ENCODE measurements at places on chromosomes 3 and 15.

GRCh38 chr3:107116251-107116650 is 261.0 kb upstream of the CCDC54 start:
- DNase-seq: no peak

DNA sequence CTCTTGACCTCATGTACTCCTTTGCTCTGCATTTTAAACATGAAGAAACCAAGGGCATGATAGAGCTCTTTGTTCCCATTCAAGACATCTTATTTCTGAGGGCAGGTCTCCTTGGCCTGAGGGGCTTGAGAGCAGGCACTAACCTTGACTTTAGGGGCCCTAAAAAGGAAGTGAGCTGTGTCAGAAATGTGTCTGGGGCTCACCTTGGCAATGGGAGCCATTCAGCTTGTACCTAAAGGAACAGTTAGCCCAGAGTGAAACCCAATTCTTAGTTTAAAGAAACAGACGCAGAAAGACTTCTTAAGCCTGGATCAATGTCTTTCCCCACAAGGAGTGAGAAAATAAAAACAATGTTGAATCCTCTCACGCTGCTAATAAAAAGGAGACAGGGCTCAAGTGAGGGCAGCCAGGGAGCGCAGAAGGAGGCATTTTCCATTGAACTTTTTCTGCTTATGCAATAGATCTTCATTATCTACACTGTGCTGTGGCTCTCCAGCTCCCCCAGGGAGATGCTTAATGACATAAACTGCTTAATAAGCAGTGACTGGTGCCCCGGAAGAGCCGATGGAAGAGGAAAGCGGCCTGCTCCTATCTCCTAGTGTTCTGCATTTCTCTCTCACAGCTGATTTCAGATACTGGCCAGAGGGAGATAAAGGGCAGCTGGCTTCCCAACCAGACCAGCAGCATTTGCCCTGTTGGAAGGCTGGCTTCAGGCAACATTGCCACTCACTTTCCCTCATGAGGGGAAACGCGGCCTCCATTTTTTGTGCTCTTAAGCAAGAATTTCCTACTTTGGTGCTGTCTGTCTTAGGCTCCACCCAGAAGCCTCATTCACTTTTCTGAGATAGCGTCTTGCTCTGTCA is 152.0 kb downstream of the OPA1 start:
- peak; percentile 20 for DNase-seq

DNA sequence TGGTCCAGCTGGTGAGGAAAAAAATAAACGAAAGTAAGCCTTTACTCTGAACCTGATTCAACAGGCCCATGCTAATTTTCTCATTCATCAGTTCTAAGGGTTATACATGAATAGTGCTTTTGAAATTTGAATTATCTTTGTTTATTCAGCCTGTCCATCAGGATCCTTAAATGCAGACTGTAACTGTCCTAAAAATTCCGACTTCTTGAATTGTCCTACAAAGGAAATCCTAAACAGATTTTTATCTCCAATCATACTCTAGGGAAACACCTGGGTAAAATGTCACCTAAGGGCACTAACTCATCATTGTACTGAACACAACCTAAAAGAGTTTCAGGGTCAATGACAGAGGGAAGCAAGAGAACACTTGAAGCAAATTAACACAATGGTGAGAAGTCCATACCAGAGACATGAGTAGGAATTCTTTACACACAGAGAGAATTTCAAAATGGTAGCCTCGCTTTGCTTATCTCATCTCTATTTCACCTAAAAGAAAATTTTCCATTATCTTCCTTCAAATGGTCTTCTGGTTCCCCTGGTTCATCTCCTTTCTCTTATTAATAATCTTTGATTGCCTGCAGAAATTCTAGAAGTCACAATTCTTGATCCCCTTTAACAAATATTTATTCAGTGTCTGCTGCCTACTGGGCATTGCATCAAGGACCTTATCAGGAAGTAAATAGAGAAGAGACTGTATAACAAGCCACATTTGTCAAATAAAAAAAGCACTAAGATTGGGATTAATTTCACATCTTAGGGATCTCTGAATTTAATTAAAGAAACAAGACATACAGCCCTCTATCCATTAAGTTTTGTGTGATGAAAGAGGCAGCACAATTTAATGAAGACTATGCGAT is 182.7 kb downstream of the MEIS2 start:
- DNase-seq: no peak

- DNase-seq: no peak
Observed at GRCh38 chr3:99882436-99883137, 64.9 kb downstream of the CMSS1 start.

DNA sequence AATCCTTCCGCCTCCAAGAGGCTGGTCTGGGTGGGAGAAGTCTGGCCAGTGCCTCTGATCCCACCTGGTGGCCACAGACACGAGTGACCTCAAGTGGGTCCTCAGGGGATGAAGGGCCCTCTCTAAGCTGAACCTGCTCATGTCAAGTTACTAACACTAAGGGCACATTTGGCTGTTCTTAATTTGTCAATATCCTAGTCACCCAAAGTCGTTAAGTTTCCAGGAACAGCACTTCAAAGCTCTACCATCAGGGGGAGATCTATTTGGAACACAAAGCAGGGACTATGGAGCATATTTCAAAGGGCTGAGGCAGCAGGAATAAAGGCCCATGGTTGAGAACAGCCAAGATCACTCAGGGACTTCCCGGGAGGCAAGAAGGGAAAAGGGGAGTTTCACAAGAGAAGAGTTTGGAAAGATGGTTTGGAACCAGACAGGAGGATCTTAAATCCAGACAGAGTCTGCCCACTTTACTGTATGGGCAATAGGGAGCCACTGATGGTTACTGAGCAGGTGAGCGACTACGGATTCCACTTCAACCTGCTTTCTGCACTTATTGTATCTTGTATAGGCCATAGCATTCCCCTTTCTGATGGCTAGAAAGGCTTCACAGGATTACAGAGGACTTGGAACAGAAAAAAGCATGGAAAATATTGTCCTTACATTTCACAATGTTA is 13.7 kb downstream of the OXTR start:
- peak; percentile 21 for DNase-seq

- peak; percentile 70 for DNase-seq
Observed at GRCh38 chr3:56988458-56989168, 71.9 kb upstream of the SPATA12 start.

- DNase-seq: no peak
Observed at GRCh38 chr15:83890587-83890986, 236.7 kb downstream of the ADAMTSL3 start.

DNA sequence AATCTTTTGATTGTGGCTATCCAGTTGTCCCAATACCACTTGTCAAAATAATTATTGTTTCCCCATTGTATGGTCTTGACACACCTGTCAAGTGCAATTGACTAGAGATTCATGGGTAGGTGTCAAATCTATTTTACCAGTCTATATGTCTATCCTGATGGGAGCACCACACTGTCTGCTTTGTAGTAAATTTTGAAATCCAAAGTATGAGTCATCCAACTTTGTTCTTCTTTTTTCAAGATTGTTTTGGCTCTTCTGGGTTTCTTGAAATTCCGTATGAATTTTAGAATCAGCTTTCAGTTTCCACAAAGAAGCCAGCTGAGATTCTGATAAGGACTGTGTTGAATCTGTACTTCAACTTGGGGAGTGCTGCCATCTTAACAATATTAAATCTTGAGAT is 71.9 kb downstream of the CSNK1G1 start:
- DNase-seq: peak; percentile 88

DNA sequence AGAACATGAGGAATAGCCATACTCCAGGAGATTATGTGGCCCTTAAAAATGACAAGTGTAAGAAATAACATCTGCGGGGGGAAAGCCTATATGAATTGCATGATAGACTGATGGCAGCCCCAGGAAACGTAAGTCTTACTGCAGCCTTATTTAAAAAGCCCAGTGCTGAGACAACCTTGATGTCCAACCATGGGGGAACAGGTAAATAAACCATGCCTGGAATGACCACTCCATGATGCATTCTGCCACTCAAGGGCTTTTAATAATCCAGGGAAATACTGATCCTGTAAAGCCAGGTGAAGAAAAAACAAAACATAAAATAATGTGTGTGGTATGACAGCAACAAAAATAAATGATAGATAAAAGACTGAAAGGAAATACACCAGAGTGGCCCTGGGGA is 46.5 kb upstream of the GRIP2 start:
- DNase-seq: no peak

DNA sequence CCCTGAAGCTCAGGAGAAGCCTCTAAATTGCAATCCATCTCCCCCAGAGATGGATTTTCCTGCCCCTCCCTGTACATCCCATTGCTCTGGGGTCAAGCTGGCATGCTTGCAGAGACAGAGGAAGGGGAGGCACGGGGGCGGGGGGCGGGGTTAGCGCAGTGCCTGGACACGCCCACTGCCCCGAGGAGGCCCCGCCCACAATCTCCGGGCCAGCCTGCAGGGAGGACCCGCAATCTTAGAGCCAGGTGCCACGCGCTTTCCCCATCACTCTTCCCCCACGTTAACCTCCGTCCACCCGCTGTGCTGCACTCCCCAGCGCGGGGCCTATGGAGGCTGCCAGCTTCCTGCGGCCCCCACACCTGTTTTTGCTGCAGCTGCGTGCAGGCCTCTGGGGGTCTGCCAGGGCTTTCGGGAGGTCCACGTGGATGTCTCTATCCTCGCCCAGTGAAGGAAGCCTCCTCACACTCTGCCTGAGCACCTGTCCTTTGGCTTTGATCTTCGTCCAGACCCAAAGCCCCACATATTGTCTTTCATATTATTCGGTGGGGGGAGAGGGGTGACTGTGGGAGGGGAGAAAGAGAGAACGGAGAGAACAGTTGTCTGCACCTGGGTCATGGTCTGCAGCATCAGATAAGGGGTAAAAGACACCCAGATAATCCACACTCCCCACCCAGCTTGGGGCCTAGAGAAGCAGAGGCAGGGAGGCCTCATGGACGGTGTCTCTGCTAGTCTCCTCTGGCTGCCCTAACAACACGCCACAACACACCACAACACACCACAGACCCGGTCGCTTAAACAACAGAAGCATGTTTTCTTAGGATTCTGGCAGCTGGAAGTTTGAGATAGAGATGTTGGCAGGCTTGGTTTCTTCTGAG is 118.0 kb upstream of the MEF2A start:
- DNase-seq: peak; percentile 8

- no peak for DNase-seq
Observed at GRCh38 chr15:87196498-87196897, 1060.0 kb downstream of the NTRK3 start.

DNA sequence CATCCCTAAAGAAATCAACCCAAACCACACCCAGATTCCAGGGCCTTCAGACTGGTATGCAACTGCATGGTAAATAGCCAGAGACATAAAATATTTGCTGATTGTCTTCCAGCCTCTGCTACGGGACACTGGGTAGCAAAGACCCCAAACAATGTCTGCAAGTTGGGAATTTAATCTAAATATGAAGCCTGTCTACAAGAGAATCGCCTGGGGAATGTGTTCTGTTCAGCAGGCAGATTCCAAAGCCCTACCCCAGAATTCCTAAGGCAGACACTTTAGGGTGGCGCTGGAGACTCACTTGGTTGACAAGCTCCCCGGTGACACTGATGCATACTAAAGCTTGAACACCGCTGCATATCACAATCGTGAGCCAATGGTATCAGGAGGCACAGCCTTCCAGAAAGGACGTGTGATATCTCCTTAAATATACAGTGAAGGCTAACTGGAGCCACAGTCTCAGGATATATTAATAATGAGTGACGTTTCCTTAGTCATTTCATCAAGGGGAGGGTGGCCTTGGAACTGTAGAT is 684.1 kb downstream of the NTRK3 start:
- DNase-seq: no peak

DNA sequence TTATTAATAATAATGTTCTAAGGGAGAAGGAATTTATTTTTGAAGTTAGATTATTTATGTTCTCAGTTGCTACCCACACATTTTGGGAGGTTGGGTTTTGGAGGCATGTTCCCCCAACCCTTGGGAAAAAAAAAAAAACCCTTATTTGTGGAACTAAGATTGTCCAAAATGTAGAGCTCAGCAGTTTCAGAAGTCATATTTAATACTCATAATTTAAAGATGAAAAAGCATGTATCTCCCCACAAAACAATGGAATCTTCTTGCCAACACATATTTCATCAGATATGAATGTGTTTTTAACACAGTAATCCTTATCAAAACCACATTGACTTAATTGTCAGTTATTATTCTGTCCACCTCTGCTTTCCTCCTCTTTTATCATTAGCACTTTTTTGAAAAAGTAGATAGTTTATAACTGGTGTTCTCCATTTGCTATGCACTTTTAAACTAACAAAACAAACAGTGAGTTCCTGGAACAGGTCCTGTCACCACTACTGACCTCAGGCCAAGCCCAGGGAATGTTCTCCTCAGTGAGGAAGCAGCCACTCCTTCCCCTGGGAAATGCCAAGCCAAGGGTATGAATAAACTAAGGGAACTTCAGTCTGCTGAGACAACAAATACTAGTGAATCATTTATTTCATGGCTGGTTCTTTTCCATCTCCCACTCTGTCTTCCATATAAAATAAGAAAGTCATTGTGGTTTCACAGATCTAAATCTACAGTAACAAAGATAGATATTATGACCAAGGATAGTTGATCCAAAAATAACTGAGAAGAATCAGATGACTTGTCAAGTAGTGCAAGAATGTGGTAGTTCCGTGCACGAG is 414.4 kb upstream of the ALCAM start:
- DNase-seq: no peak

DNA sequence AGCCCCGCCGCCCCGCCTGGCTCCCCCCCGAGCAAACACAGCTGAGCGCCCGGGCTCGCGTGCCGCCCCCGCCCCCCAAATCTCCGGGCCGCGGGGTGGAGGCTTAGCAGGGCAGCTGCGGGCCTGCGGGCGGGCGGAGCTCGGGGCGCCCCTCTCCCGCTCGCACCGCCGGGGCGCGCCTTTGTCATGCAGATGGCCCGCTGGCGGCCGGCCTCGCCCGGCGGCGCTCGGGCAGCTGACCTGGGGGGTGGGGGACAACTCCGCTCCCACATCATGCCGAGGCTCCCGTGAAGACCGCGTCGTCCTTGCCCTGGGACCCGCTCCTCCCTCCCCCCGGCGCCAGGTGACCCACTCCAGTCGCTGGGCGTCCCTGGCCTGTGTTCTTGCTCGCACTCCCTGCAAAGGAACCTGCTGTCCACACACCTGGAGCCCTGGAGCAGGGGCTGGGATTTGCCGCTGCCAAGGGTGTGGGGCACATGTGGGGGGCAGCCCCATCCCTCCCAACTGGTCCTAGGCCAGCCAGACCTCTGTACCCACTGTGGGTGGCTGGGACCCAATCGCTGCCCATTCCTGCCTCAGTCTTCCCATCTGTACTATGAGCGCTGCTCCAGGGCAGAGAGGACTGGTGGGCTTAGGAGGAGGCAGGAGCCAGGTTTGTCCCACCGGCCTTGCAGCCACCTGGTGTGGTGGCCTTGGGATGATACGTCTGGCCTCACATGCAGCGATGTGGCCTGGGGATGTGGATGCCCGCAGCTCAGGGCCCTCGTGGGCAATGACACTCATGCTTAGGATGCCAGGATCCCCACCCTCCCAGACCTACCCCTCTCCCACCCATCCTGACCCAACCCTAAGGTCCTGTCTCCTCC is 33.5 kb downstream of the DNAJB8 start:
- peak; percentile 20 for DNase-seq

GRCh38 chr3:53166781-53167291 is 5.8 kb downstream of the PRKCD start:
- DNase-seq: peak; percentile 88

GRCh38 chr15:63818191-63818590 is 15.6 kb downstream of the HERC1 start:
- peak; percentile 92 for DNase-seq
